ENCODE measurements at places on chromosomes 12 and 14. TPM values are rescaled to one million over a fixed set of nuclear protein-coding genes. Genes with fewer than 3 reads are reported as not detected.
A peak's percentile ranks its signal among the peaks of the same experiment; 100 is the strongest.

GRCh38 chr14:92760524-92760805 lies 12.0 kb upstream of the LGMN start:
- no peak overlapping the region for H3K4me3 ChIP-seq
- DNase-seq: no peak
- no peak overlapping the region for H3K27ac ChIP-seq
- H3K27me3 ChIP-seq: no peaks in the 10 kb centered on the region
- H3K4me1 ChIP-seq: no peaks in the 10 kb centered on the region

DNA sequence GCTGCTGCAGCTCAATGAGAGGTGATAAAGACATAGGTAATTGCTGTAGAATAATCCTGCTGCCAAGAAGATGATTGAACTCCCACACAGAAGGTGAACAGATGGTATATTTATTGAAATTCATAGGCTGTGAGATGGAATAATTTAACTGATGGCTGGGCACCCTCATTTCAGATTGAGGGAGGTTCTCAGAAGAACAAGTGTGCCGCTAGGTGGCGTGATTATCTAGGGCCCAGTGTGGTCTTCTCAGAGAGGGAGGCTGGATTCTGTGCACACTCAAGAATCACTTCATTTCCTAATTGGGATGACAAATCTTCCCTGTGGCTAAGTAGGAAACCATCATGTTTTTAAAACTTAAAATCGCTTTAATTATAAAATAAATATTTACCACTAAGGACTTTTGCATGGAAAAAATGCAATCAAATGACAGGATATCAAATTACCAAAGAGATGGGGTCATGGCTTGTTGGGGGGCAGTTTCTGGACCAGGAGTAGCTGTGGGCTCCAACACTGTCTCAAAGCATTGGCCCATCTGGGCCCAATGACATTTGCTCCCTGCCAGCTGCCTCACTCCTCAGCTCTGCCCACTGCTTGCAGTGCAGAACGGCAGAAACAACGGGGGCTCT lies 132.3 kb downstream of the SNAPC1 start:
- H3K36me3 ChIP-seq: no peaks in the 10 kb centered on the region
- H3K4me3 ChIP-seq: no peak overlapping the region
- no peaks in the 10 kb centered on the region for H3K4me1 ChIP-seq
- DNase-seq: peak; percentile 86
- H3K27ac ChIP-seq: no peak overlapping the region

GRCh38 chr12:19841451-19841850 lies 402.2 kb downstream of the AEBP2 start:
- H3K4me3 ChIP-seq: no peak overlapping the region
- peaks cover 9% of the 10 kb centered on the region for H3K4me1 ChIP-seq
- H3K27ac ChIP-seq: no peak overlapping the region

- peaks cover 17% of the 10 kb centered on the region for H3K4me1 ChIP-seq
- DNase-seq: no peak
- peak overlapping the region; percentile 89 for H3K4me3 ChIP-seq
- no peaks in the 10 kb centered on the region for H3K27me3 ChIP-seq
- no peaks in the 10 kb centered on the region for H3K36me3 ChIP-seq
Observed at GRCh38 chr14:96501217-96501739, 904 bp upstream of the PAPOLA start.

DNA sequence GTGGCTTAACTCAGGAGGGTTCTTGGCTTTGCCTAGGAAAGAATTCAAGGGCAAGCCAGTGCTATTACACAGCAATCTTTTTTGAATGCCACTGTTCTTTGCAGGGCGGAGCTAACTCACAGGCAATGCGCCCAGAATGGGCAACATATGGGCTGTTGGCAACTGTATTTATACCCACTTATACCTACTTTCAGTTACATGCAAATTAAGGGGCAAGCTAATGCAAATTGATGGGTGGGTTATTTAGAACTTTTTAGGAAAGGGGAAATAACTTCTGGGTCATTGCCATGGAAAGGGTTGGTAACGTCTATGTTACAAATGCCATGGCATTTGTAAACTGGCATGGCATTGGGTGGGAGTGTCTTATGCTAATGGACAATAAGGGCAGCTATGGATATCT lies 85.4 kb downstream of the C12orf50 start:
- H3K36me3 ChIP-seq: no peaks in the 10 kb centered on the region
- no peak overlapping the region for H3K27ac ChIP-seq
- no peak for DNase-seq
- H3K4me1 ChIP-seq: no peaks in the 10 kb centered on the region
- H3K27me3 ChIP-seq: 0 out of 2 replicates have a peak, but pooled peaks cover 4% of the 10 kb centered on the region
- H3K4me3 ChIP-seq: no peak overlapping the region

- peak overlapping the region; percentile 75 for H3K27ac ChIP-seq
- H3K36me3 ChIP-seq: peaks cover 21% of the 10 kb centered on the region
- no peak for DNase-seq
- H3K27me3 ChIP-seq: no peaks in the 10 kb centered on the region
- peaks cover 66% of the 10 kb centered on the region for H3K4me1 ChIP-seq
Observed at GRCh38 chr12:65827342-65827741, 3.1 kb downstream of the HMGA2 start.

The HOXC12 gene
- total RNA-seq: not detected
